ENCODE measurements at places on chromosomes 1 and 21.

DNA sequence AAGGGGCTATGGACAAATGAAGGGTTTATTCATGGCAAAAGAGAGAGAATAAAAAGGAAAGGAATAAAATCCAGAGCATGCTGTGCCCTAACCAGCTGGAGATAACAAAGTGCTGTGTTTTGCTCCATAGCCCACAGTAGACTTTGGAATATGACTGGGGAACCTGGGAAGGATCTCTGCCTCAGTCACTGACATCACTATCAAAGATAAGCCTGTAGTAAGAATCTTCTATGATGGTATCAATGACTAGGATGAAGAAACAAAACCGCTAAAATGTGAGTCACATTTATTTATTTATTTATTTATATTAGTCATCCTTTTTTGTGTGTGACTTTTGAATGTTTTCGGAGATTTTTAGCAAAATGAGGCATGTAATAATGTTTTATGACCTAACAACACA, 56.3 kb downstream of the NVL start:
- DNase-seq: no peak

DNA sequence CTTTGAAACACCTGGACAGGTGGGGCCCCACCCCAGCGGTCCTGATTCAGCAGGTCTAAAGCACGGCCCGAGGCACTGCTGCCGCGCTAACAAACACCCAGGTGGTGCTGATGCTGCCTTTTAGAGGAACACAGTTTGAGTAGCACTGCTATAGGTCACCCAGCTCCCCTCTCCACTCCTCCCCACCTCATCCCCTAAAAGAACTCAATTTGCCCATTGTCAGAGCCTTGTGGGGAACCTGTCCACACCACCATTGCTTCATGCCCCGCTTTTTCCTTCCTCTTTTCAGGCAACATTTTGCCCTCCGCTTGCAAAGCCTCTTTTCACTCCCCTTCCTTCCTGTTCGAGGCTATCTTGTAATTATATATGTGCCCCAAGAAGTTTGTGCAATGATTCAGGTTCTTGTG, 26.2 kb upstream of the PADI4 start:
- DNase-seq: no peak

- DNase-seq: no peak
Measured at GRCh38 chr1:111251570-111251969, 24.1 kb downstream of the CHI3L2 start.

DNA sequence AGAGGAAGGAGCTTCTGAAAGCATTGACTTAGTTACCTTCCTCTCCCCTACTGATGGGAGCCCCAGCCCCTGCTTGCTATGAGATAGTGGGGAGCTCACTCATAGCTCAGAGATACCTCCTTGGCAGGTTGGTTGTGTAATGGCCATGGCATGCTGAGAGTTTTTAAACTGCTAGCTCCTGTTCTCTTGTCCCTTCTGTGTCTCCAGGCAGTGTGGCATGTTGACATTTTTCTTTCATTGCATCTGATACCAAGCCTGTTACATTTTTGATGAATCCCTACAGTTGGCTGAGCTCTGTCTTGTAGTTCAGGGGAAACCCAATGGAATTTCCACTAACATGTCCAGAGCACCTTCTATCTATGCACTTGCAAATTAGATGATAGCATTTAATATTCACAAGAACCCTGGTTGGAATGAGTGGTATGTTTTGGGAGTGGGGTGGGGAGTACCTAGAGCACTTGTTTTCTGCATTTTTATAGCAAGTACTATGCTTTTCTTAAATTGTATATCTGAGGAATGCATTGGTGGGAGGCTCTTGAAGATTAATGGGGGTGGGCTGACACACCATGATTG, 39.1 kb upstream of the EFCAB14 start:
- DNase-seq: no peak

- no peak for DNase-seq
Measured at GRCh38 chr1:209208648-209209047, 374.9 kb upstream of the CAMK1G start.

DNA sequence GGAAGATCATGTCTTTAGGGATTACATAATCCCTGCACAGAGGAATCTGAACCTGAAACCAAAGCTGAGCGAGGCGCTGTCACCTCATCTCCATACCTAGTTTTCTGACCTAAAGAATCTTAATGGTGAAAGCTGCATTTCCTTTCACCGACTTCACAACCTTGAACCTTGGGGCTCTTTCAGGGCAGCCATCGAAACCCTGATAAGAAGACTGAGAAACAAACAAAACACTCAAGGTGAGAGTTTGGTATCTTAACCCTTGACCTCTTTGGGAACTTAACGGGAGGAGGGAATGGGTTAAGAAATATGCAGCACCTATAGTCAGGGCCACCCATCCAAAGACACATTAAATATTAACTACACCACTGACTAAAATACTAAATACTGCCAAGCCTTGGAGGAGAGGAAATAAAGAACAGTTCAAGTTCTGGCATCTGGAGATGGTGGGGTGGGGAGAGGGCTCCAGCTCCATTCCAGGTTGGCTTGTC, 2.0 kb downstream of the C1orf116 start:
- no peak for DNase-seq

DNA sequence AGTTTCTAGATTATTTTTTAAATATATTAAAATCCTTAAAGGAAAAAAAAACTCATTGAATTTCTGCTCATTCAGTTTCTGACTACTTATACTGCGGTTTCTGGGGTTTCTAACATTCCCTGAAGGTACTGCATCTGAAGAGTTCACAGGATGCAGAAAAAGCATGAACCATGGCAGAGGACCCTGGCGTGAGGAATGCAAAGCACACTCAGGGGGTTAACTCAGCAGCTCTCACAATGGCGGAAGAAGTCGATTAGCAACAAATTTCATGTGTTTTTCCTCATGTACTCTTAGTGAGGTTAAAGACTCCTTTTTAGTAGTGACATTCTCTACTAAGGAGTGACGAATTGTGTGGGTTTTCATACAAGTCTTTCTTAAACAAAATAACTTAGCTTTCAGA, 975.6 kb downstream of the NCAM2 start:
- DNase-seq: no peak
